ENCODE measurements at places on chromosomes 11 and 22.

DNA sequence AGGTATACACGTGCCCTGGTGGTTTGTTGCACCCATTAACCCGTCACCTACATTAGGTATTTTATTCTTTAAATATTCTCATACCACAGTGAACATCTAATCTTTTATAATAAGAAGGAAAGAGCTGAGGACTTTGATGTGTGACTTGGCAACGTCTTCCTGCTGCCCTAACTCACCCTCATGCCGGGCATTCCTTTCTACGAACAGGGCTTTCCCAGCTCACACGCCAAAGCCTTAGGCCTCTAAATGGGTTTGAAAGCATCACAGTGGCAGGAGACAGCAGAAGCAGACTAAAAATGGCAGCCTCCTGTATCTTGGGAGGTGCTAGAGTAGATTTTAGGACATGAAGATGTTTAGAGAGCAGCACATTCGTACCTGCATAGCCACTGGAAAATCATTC is 52.6 kb downstream of the CLTCL1 start:
- no peak for DNase-seq

GRCh38 chr11:84289381-84289906 is 1003.3 kb upstream of the CCDC90B start:
- DNase-seq: no peak

DNA sequence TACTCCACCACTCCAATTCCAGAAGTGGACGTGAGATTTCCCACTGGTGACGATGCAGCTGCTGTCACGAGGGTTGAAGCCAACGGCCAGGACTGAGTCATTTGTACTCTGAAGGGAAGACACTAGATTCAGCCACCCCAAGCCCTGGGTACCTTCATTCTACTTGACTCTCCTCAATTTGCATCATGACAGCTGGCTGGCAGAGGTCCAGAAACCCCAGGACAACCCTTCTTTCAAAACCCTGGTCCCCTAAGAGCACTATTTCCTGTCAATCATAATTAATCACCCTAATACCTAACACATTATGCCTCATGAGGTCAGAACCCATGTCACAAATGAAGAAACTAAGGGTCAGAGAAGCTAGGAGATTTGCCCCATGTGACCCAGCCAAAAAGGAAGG is 4.9 kb downstream of the EML3 start:
- no peak for DNase-seq

- no peak for DNase-seq
These were observed 622.1 kb downstream of the METTL15 start for GRCh38 chr11:28730336-28730735.

GRCh38 chr11:130278745-130279144 is 36.0 kb downstream of the ZBTB44 start:
- DNase-seq: no peak

DNA sequence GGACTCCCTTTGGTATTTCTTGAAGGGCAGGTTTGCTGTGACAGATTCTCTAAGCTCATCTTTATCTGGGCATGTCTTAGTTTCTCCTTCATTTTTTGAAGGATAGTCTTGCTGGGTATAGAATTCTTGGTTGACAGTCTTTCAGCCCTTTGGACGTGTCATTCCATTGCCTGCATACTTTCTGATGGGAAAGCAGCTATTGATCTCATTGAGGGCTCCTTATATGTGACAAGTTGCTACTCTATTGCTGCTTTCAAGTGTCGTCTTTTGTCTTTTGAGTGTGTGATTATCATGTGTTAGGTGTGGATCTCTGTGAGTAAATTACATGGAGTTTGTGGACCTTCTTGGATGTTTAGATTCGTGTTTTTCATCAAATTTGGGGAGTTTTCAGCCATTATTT is 21.9 kb downstream of the IGHMBP2 start:
- DNase-seq: no peak

DNA sequence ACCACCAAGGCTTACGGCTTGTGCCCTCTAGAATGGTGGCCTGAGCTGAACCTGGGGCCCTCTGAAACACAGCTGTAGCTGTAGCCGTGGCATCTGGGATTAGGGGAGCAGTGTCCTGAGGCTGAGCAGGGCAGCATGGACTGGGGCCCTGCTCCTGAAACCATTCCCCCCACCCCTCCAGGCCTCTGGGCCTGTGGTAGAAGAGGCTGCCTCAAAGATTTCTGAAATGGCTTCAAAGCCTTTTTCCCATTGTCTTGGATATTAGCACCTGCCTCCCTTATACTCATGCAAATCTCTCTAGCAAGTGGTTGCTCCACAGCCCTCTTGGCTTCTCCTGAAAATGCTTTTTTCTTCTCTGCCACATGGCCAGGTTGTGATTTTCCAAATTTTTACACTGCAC is 106.9 kb downstream of the CTNND1 start:
- no peak for DNase-seq

- DNase-seq: no peak
These were observed 171.3 kb downstream of the BLID start for GRCh38 chr11:121944556-121945230.

GRCh38 chr11:84524422-84525051 is 1102.6 kb downstream of the DLG2 start:
- no peak for DNase-seq

DNA sequence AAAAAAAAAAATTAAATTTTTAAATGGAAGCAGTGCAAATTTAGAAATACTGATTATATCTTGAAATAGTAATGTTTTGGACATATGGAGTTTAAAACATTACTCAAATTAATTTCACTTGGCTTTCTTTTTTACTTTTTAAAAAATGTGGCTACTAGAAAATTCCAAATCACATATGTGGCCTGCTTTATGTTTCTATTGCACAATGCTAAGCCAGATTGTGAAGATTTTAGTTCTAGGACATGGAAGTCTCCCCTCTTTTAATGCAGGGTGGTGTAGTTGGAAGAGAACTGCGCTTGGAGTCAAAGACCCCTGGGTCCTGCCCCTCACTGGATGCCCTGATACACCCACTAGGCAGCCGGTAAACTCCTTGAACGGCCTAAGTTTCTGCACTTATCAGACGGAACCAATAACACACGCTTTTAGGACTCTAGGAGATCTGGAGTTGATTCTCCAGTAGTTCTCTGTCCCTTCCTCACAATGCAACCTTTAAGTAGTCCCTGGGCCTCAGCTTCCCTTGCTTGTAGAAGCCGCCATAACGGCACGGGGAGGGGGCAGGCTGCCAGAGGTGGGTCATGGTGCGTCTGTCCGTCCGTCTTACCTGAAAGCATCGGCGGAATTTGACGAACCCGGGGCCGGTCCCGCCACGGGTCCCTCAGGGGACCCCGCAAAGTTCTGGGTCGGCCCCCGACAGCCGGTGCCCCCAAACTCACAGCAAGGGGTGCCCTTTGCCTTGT is 505 bp downstream of the FAM227A start:
- DNase-seq: no peak

GRCh38 chr11:62553080-62553838 is 6.7 kb upstream of the AHNAK start:
- DNase-seq: no peak

GRCh38 chr11:72617080-72617762 is 57.0 kb downstream of the PDE2A start:
- DNase-seq: no peak

DNA sequence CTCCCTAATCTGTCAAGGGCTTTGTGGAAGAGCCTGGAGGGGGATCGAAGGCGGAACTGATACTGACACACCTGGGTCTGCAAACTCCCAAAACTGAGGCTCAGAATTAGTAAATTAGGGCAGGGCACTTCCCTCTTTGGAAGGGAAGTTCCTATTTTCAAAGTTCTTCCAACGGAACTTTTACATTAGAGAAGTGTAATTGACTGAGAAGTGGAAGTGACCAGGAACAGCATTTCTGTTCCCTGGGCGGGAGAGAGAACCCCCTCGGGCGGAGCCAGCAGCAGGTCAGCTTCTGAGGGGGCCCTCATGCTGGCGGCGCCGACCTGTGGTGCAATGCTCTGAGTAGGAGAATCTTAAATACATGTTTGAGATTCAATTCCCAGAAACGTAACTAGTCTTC is 1.1 kb upstream of the CBL start:
- no peak for DNase-seq

GRCh38 chr11:64714666-64715065 is 8.3 kb downstream of the NRXN2 start:
- DNase-seq: no peak

GRCh38 chr22:19845054-19845722 is 9.5 kb downstream of the GNB1L start:
- no peak for DNase-seq

DNA sequence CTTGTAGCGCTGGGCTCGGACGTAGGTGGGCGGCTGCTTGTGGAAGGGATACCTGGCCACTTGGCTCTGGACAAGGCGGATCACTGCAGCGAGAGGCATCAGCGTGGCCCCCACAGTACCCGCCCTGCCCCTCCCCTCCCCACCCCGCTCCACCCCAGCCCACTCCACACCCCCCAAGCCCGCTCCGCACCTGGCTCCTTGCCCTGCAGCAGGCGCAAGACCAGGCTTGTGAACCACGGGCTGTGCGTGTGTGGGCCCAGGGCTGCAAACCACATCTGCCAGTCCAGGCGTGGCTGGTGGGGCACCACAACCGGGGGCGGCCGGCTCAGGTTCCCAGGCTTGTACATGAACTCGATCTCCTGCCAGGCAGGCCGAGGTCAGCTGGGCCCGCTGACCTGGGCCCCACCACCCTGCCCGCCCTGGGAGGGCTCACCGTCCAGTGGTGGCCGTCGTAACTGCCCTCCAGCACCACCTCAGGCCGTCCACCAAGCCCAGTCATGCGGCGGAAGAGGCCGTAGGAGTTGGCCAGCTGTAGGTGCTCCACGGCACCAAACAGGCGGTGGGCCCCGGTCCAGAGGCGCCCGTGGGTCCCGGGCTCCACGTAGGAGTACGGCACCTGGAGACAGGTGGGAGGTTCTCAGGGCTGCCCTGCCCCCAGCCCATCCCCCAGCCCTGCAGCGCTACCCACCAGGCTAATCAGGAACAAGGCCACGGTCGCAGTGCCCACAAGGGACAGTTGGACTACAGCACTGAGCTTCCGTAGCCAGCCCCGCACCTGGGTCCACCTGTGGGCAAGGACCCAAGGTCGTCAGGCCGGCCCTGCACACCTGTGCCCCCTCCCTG is 2.9 kb downstream of the LMF2 start:
- no peak for DNase-seq

DNA sequence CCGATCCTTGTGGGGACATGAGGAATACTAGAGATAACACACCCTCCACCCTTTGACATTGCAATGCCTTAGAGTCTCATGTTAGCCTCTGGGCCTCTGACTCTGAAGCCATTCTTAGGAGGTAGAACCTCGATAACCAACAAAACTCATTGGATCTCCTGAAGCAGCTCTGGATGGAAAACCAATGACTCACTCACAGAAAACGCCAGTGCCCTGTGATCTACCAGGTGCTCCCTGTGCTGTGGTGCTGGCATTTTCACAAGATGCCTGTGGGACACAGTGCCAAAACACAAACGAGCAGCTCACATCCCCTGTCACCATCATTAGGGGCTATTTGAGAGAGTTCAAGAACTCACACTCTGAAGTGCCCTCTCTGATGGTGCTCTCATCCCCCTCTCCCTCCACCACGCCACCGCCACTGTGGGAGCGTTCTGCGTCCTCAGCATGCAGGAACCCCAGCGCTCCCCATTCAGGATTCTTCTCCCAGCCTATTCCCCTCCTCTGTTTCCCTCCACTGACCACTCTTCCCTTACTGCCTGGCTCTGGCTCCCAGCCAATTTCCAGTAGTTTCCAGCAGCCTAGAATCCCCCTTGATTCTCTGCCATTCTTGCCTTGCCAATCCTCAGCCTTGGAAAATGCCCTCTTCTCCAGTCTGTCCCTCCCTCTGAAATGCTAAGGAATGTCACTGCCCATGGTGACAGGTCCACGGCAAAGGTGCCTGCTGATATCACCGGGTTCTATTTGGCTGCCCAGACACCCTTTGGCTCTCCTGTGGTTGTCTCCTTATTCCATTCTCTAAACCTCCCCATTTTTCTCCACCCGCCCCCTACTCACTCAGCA is 4.7 kb upstream of the POLD4 start:
- no peak for DNase-seq
